ENCODE measurements at places on chromosomes 5 and 9.

DNA sequence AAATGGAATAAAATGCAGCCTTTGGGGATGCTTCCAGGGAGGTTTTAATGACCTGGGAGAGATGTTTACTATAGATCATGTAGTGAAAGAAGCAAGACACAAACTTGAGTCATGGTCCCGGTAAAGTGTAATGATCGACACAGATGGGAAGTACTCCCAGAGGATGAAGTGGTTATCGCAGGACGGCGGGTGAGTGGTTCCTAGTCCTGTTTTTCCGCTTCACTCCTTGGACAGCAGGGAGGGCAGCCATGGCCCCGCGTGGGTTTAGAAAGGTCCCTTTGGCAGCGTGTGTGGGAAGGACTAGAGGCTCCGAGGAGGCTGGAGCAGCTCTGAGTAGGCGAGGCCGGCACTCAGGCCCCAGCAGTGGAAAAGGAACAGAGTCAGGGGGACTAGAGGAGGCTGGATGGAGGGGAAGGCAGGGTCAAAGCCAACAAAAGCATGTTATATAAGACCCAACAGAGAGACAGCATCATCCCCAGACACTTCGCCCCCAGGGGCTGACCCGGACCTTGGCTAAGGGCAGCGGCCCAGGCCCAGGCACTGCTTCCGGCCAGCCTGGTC is 49.2 kb upstream of the STXBP1 start:
- DNase-seq, result no peak

GRCh38 chr5:159290741-159291140 is 27.7 kb downstream of the UBLCP1 start:
- no peak for DNase-seq

- no peak for DNase-seq
Observed at GRCh38 chr9:94867842-94868312, 141.4 kb downstream of the AOPEP start.

- DNase-seq, result no peak
Observed at GRCh38 chr5:71681296-71681695, 37.8 kb upstream of the CARTPT start.

DNA sequence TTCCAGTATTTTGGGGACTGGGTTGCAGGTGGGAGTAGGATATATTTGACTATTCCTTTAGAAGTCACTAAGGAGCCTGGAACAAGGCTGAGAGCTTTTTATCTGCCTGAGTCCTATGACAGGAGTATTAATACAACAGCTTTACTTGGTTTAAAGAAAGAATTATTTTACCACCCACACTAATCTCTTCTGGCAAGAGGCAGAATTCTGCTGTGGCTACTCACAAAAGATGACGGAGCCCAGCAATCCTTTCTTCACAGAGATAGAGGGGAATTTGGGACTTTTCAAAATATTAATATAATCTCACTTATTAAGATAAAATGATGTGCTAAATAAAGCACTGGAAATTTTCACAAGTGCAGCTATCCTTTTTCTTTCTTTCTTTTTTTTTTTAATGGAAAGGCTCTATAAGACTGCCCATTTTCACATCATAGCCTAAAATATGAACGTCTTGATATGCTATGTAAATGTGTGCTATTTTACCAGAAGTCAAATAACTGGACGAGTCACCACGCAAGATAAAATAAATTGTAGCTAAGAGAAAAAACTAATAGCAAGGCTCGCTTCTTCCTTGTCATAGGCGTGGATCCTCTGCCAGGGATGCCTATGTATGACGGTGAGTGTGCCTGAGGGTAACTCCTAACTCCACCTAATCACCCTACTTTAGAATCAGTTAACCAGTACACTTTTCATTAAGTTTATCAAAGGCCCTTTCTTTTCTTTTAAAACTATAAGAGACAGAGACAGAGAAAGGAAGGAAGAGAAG is 76.3 kb downstream of the ZNF608 start:
- no peak for DNase-seq

DNA sequence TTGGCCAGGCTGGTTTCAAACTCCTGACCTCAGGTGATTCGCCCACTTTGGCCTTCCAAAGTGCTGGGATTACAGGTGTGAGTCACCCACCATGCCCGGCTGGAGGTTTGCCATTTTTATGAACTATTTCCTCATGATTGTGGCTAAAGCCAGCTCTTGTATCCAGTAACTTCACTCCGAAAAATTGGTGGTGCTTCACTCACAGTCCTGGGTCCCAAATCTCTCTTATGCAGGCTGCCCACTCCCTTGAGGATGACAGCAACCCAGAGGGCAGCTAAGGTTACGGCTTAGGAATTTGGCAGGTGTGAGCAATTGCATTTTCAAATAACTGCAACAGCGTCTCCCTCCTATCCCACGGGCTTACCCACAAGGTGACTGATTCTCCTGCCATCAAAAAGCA is 23.4 kb upstream of the FUBP3 start:
- DNase-seq, result no peak

DNA sequence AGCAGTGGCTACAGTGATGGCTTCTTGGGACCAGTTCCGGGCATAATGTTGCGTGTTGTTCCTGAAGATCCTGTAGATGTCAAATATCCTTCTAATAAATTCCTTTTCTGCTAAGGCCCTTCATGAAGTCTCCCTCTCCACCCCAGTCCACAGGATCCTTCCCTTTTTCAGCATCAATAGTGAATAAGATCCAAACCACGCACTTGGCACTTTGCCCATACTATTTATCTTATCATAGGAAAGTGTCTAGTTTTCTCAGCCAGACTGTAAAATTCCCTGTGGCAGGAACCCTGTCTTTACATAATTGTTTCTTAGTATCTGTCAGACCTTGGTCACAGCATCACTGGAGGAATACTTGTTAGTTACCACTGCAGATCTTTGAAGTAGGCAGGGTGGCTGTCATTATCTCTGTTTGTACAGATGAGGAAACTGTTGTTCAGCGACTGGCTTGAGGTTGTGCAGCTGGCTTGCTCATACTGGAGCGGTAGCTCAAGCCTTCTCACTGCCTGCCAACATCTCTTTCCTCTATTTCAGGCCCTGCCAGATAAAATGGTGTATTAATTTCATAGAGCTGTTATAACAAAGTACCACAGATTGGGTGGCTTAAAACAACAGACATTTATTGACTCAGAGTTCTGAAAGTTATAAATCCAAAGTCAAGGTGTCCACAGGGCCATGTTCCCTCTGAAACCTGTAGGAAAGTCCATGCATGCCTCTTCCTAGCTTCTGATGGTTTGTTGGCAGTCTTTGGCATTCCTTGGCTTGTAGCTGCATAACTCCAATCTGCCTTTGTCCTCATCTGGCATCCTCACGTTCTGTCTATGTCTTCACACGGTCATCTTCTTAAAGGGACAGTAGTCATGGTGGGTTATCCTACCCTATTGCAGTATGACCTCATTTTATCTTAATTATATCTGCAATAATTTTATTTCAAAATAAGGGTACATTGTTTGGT is 33.5 kb upstream of the APC start:
- no peak for DNase-seq

Measured in C1 segment of cervical spinal cord (tissue), 14 donors.